ELF-1 (cell line): ENCODE measurements at places on chromosomes 3 and 15.

GRCh38 chr3:134338516-134339261 lies 35.6 kb downstream of the AMOTL2 start:
- DNase-seq = no peak

GRCh38 chr3:18445401-18446148 lies 20.4 kb upstream of the SATB1 start:
- DNase-seq = peak; percentile 11

DNA sequence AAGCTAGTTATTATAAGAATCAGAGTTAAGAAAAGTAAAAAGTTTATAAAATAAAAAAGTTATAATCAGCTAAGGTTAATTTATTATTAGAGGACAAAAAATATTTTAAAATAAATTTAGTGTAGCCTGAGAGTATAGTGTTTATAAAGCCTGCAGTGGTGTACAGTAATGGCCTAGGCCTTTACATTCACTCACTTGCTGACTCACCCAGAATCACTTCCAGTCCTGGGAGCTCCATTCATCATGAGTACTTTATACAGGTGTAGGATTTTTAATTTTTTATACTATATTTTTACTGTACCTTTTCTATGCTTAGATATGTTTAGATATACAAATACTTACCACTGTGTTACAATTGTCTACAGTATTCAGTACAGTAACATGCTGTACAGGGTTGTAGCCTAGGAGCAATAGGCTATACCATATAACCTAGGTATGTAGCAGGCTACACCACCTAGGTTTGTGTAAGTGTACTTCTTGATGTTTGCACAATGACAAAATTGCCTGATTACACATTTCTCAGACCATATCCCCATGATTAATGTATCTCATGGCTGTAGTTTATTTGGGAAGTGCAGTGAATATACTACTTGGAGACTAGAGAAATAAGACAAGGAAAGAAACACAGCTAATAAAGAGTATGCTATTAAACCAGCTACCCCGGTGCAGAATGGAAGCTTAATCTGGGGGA lies 101.9 kb upstream of the GALNT15 start:
- no peak for DNase-seq

DNA sequence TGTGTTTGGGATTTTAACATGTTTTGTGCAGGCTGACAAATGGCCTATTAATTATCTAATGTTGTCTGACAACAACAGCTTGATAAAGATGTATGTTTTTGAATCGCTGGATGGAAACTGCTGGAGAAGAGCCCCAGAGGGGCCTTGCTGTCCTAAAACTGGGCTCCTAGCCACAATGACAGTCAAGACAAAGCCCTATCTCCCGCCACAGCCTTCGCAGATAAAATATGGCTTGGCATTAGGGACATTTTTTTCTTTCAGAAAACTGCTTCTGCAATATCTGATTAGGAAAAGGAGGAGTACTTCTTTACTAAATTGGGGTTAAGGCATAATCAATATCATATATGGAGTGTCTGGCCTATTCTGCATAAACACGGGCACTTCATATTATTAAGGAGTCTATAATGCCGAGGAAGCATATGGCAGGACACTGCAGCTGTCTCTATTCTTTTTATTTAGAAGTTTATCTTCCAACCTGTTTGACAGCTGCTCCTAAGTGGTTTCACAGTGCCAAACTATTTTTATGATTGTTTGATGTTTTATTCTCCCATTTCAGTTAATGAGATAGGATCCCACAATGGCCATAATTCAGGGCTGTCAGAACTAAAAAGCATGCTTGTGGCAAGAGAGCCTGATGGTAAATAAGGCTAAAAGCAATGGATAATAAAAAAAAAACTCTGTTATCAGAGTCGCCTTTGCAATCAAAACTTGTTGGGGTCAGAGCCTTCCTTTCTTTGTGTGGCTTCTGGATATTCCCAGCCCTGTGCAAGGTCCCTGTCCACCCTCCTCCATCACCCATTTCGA lies 210.1 kb downstream of the MECOM start:
- no peak for DNase-seq

GRCh38 chr15:101069654-101069973 lies 150.5 kb downstream of the LRRK1 start:
- no peak for DNase-seq
